Daoy (cell line): ENCODE measurements at places on chromosomes 2 and 18. TPM values are rescaled to one million over a fixed set of nuclear protein-coding genes. Genes with fewer than 3 reads are reported as not detected.

Gene KATNAL2
- total RNA-seq: 0.98 and 3.7 TPM in 2 replicates

DNA sequence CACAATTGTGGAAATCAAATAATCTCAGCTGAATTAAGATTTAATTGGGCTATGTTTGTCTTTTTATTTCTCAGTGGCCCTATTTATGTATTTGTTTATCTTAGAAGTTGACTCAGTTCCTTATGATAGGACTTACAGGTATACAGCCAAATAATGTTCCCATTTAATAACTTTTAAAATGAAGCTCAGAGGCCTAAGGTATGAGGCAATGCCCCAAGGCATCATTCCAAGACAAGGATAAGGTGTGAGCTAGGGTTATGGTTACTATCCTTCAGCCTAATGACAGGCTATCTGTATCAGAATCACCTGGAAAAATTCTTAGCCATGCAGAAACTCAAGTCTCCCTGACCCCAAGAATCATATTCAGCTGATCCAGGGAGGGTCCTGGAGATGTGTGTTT, 7.4 kb upstream of the NRBP1 start:
- no peak for DNase-seq

Gene NCKAP5
- 8.4 and 8.8 TPM in 2 replicates for total RNA-seq

GRCh38 chr2:200625958-200626363, 40.1 kb downstream of the AOX1 start:
- no peak for DNase-seq

GRCh38 chr2:171281110-171281509, 120.4 kb upstream of the TLK1 start:
- no peak for DNase-seq

DNA sequence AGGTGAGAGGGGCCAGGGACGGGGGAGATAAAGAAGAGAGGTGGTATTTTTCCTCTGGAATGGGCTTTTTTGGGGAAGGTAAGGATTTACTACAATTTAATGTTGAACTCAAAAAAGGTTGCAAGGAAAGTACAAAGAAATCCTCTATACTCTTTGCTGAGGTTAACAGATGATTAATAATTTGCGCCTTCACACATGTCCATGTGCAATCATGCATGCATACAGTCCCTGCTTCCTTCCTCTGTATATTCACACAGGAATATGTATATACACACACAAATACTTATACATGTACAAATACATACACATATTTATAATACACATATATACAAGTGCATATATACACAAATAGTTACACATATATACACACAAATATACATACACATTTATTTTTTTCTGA, 193.4 kb downstream of the NBAS start:
- no peak for DNase-seq

DNA sequence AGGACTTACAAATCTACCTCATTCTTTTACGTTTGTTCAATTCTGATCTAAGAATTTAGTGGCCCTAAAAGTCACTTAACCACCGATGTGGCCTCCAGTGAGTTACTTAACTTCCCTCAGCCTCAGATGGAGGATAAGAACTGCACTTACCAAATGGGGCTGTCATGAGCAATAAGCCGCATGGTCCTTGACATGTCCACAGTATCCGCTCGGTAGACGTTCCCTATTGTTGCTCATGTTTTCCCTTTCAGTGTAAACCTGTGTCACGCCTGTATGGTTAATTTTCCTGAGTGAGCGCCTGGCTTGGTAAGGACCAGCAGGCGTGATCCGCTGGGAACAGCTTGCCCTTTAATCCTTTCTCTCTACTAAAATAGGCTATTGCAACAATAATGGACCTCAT, 20.3 kb downstream of the SEC11C start:
- DNase-seq: no peak

Gene DCDC2C
- not detected in 2 replicates for total RNA-seq

Gene TUBA3E
- total RNA-seq: 1.0 and 3.5 TPM in 2 replicates

Gene KYNU
- 11.7 and 16.9 TPM in 2 replicates for total RNA-seq

DNA sequence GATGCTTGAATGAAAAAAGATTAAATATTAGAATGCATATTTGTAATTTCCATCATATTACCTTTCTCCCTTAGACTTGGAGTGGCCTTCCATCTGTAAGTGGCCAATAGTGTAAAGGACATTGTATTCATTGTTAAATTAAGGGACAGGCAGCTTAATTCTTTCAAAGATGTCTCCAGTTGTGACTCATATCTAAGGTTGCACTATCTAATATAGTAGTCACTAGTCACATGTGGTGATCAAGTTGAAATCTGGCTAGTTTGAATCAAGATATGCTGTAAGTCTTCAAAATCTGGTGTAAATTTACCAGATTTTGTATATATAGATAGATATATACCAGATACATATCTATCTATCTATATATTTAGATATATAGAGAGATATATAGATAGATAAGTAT, 52.4 kb upstream of the AGPS start:
- no peak for DNase-seq

Gene ABCB6
- total RNA-seq: 9.0 and 10.5 TPM in 2 replicates

Gene TPRKB
- 167 and 206 TPM in 2 replicates for total RNA-seq

Gene CKAP2L
- total RNA-seq: 25.5 and 31.7 TPM in 2 replicates

DNA sequence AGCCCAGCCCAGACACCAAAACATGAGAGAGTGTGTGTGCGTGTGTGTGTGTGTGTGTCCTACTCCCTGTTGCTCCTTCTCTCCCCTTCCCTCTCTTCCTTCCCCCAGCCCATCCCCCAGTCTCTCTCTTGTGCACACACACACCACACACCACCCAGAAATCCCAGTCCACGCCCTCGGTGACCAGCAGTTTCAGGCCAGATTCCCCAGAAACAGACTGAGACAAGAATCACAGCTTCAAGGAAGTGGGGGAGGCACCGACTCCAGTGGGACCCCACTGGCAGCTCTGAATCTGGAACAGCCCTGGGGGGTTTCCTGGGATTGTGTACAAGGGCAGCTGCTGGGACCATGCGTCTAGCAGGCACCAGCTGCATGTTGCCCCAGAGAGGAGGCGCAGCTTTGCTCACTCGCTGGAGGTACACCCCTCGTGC, 113.5 kb downstream of the NDUFA10 start:
- no peak for DNase-seq

- DNase-seq: no peak
Observed at GRCh38 chr2:230879271-230879882, 14.6 kb downstream of the ITM2C start.

- no peak for DNase-seq
Observed at GRCh38 chr18:2912357-2913299, 65.8 kb downstream of the EMILIN2 start.

Gene PKP4
- total RNA-seq: 27.6 and 31.8 TPM in 2 replicates

Gene DSG2
- total RNA-seq: 22.2 and 22.3 TPM in 2 replicates

DNA sequence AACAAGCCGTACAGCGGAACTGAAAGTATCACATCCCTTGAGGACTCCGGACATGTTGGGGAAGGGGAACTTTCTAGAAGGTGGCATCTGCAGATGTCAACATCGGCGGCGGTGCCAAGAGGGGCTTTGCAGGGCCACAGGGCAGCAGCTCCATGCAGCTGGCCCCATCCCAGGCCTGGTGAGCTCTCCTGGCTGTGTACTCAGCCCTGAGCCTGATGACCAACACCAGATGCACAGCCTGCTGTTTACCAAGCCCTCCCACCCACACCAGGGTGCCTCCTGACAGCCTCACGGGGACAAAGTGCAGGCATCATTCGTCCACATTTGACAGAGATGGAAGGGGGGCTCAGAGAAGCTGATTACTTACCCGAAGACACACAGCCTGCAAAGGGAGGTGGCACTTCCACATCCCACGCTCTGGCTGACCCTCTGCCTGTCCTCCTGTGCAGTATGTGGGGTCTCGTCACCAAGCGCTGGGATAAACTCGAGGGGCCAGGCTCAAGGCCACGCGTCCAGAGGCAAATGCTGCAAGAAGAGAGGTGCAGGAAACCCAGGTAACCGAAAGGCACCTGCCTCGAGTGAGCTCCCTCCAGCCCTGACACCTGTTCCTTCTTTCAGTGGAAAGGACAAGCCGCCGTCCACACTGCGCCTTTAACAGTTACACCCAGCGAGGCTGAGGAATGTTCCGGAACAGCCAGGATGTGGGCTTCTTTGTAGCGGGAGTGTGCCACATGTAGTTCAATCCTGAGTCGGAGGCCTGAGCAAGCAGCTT, 69.0 kb upstream of the ASAP2 start:
- DNase-seq: no peak

GRCh38 chr18:58205443-58206160, 161.6 kb downstream of the NEDD4L start:
- no peak for DNase-seq

GRCh38 chr2:196742216-196742615, 57.3 kb downstream of the GTF3C3 start:
- DNase-seq: no peak

DNA sequence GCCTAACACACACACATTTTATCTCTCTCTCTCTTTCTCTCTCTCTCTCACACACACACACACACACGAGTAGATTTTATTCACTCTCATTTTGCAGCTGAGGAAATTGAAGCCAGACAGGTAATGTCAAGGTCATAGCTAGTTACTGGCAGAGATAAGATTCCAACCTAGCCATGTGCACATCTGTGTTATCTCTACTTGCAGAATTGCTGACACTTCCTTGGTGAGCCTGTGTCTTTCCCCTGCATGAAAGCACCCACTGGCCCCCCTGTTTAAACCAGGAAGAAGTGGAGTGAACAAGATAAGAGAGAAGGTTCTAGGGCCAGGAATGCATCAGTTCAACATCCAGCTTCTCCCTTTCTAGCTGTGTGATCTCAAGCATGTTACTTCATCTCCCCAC, 423.7 kb downstream of the TXNL1 start:
- DNase-seq: no peak

GRCh38 chr2:234026693-234027254, 23.7 kb upstream of the SPP2 start:
- DNase-seq: no peak

- peak; percentile 63 for DNase-seq
Observed at GRCh38 chr2:71101656-71102055, 28.4 kb downstream of the MCEE start.

DNA sequence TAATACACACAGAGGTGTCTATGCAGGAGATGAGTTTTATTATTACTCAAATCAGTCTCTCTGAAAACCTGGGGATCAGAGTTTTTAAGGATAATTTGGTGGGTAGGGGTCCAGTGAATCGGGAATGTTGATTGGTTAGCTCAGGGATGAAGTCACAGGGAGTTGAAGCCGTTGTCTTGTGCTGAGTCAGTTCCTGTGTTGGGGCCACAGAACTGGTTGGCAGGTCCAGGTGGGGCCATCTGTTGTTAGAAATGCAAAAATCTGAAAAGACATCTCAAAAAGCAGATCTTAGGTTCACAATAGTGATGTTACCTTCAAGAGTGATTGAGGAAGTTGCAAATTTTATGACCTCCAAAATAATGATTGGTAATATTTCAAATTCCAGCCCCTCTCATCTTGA, 86.9 kb downstream of the VSNL1 start:
- DNase-seq: peak; percentile 35

- peak; percentile 82 for DNase-seq
Observed at GRCh38 chr2:47195148-47195547, 40.0 kb upstream of the STPG4 start.

Gene LRATD1
- not detected in 2 replicates for total RNA-seq

Gene ASTL
- total RNA-seq: not detected in 2 replicates

GRCh38 chr2:206739271-206739670, 21.1 kb upstream of the DYTN start:
- peak; percentile 5 for DNase-seq

DNA sequence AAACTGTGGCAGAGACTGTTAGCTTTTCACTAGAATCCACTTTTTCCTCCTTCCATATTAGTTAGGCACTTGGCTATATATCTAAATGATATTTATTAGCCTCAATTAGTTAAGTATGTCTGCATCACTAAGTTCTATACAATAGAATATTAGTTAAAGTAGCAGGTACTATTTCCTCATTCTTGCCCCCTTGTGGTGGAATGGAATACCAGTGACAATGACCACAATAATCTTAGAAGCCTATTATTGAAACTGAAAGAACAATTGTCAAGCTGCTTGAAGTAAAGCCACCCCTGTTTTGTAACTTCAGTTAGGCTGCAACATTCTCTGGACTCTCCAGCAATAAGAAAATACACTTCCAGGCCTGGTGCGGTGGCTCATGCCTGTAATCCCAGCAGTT, 476.3 kb upstream of the VWC2L start:
- DNase-seq: no peak

DNA sequence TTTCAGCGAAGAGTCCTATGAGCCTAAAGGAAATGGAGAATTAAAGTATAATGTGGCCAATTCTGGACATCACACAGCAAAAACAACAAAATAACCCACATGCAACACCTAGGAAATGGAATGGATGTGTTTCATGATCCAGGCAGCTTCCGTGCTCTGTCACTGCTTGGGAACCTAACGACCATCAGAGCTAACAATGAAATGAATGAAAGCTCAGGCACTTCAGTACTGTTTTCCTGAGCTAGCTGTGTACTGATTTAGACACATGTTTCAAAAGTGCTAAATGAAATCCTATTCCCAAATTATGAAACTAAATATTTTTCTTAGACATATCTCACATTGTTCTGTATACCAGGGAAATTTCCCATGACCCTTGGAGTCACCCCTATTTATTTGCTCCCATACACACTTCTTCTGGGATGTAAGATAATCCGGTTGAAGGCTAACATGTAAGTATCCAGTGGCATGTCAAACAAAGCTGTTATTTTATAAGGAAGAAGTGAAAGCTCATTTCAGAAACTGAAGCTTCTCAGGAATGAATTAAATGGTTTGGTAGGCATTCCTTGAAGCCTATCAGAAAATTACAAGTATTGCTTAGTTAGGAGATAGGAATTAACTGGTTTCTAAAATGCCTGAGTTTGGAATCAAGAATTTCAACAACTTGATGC, 108.5 kb upstream of the RND3 start:
- no peak for DNase-seq

- DNase-seq: no peak
Observed at GRCh38 chr2:239640210-239640609, 239.4 kb upstream of the HDAC4 start.

Gene ARHGAP28
- 3.6 and 25.5 TPM in 2 replicates for total RNA-seq

DNA sequence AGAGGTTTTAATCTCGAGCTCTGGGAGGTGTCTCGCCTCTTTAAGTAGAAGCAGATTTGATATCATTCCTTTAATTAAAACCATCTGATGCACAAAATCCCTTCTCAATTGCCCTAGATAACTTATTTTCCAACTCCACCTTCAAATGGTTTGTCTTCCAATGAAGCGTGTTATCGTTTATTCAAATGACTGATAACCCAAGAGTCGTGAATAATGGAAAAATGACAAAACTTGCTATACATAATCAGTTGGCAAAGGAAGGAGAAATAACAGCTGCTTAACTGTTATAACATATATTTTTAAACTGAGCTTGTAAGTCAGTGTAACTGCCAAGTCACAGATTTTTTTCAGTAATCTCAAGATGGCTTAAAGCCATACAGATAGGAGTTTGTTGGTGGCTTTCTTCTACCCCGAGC, 144.6 kb downstream of the QPCT start:
- no peak for DNase-seq

DNA sequence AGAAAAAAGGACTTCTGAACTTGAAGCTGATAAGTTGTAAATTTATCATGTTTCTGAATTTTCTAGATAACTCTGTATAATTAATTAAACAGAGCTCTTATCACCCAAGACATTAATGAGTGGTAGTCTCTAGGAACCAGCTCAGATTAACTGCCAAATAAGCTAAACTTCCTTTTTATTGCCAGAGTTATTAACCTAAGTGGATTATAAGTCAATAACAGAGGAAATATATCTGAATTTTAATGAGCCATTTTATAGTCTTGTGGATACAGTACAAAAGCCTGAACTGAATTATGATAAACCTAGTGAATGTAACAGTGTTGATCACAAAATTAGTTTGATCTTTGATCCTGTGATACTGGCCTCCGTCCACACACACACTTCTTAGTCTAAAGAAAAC, 111.5 kb downstream of the COMMD1 start:
- DNase-seq: no peak

- DNase-seq: peak; percentile 86
Observed at GRCh38 chr2:23390152-23390551, 5.2 kb downstream of the KLHL29 start.

Gene ICOS
- not detected in 2 replicates for total RNA-seq

GRCh38 chr2:66899648-66900047, 464.7 kb downstream of the MEIS1 start:
- DNase-seq: no peak
